Stimulated activated CD8-positive, alpha-beta memory T cell treated with anti-CD3 and anti-CD28 coated beads, Interleukin-4, amount 100 ng/mL, for 1 hour (primary cell): ENCODE measurements at places on chromosomes 7 and 10.

DNA sequence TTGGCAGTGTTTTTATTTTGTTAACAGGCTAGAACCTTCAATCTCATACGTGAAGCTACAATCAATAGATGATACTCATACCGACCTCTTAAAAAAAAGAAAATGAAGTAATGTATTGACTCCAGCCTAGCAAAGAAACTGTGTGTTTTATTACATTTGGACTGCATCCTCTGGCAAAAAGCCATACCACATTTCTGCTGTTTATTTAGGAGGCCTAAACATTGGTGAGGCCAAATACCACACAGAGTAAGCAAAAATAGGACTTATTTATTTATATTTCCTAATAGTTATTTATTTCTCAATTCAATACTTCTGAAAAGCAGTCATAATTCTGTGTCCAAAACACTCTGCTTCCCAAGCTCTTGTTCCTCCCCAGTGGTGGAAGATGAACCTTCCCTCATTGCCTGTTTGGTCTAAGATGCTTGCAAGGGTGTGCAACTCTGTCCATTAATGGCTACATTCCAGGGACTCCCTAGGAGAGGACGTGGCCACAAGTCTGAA is 398.8 kb upstream of the KLF6 start:
- no peak for DNase-seq

DNA sequence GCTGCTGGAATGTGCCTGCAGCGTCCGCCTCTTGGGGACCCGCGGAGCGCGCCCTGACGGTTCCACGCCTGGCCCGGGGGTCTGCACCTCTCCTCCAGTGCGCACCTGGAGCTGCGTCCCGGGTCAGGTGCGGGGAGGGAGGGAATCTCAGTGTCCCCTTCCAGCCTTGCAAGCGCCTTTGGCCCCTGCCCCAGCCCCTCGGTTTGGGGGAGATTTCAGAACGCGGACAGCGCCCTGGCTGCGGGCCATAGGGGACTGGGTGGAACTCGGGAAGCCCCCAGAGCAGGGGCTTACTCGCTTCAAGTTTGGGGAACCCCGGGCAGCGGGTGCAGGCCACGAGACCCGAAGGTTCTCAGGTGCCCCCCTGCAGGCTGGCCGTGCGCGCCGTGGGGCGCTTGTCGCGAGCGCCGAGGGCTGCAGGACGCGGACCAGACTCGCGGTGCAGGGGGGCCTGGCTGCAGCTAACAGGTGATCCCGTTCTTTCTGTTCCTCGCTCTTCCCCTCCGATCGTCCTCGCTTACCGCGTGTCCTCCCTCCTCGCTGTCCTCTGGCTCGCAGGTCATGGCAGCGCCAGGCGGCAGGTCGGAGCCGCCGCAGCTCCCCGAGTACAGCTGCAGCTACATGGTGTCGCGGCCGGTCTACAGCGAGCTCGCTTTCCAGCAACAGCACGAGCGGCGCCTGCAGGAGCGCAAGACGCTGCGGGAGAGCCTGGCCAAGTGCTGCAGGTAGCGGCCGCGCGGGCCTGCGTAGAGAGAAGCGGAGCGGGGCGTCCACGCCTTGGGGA is 645 bp downstream of the SLC26A4 start:
- no peak for DNase-seq

GRCh38 chr7:159197066-159197975 is 52.7 kb upstream of the VIPR2 start:
- no peak for DNase-seq

DNA sequence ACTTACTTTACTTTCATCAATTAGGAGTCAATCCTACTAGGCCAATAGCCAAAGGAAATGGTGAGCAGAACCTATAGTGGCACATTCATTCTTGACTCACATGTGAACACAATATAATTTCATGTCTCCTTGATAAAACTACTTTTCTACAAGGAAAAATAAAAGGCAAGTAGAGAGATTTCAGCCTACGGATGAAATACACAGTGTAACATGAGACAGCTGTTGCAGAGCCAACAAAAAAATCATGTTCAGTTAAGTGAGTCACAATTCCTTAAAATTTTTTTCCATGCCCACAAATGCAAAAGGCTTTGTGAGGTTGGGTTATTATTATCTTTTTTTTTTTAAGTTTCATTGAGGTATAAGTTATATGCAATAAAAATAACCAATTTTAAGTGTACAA is 54.8 kb downstream of the GPR141 start:
- DNase-seq = no peak

DNA sequence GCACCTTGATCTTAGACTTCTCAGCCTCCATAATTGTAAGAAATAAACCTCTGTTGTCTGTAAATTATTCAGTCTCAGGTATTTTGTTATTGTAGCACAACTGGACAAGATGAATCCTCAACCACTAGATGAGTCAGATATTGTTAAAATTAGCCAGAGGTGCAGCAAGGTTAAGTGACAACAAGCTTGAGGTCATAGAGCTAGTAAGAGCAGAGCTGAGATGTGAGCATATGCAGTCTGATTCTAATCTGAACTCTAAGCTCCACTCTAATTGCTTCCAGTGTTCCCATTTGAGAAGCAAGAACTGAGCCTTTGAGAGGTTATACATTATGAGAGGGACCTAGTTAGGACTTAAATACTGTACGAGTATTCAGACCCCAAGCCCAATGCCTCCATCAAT is 93.1 kb downstream of the FZD1 start:
- no peak for DNase-seq

DNA sequence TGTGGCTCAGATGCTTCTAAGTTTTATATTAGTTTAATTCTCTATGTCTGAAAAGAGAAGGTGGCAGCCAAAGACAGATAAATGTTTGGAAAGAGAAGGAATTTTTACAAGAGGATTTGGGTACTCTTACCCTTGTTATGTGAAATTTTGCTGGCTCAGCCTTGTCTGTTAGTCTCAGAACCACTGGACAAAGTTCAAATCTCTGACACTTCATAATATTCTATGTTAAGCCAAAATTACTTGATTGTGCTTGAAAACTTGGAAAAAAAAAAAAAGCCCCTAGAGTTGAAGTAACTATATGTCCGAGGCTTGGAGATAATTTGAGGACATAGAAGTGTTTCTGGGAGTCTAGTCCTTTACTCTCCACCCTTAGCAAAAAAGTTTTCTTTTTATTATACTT is 1079.3 kb upstream of the LRRTM3 start:
- no peak for DNase-seq

DNA sequence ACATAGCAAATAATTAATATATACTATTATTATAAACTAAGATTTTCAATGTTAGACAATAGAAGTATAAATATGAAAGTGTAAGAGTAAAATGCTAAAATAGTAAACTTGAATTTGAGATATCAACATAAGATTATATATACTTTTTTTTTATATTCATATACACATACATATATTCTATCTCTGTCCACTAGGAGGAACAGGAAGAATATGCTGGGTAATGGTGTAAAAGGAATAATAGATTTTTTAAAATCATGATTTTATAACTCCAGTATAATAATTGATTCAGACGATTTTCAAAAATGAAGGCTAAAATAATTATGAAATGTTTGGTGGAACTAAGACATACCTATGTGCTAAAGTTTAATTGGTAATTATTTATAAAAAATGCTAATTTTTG is 37.7 kb downstream of the AGMO start:
- no peak for DNase-seq

DNA sequence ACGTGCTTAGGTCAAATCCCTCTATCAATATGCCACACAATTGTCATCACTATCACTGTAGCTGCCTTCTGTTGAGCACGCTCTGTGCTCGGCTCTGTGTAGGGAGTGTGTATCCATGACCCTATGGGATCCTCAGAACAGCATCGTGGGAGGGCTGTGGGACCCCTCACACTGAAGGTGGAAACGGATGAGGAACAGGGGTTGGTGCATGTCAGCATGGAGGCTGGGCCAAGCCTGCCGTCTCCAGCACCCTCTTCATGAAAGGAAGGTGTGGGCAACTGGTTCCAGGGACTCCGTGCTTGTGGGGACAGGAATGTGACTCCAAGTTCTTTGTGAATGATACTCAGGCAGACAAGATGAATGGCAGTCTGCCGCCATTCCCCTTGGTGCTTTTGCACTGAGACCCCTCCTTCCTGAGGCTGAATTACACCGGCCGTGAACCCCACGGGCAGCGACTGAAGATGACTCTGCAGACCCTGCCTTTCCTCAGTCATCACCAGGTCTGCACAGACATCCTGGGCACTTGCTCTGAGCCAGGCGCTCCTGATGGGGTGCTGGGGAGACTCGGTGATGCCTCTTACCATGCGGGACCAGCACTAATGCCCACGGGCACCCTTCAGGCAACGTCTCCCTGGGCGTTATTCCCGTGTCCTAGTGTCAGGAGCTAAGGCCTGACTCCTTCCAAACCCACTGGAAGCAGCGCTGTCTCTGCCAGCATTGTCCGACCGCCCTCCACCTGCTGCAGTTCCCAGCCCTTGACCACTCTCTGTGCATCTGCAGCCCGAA is 495.2 kb downstream of the TCERG1L start:
- no peak for DNase-seq

GRCh38 chr7:18208921-18209320 is 181.3 kb upstream of the PRPS1L1 start:
- no peak for DNase-seq

DNA sequence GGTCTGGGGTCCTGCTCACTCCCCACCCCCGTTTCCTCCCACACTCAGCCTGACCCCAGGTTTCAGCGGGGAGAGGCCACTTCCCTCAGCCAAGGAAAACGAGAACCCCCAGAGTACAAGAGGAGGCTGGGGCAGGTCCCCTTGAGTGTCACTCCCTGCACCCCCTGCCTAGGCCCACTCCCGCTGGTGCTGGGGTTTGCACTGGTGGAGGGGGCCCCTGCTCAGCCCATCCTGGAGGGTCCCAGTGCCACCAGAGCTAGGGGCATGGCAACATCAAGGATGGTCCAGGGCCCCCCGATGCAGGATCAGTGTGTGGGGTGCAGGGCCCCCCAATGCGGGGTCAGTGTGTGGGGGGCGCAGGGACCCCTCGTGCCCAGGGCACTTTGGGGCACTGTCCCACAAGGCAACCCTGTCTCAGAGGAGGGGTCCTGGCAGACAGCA is 70.5 kb upstream of the KCTD7 start:
- DNase-seq = no peak

DNA sequence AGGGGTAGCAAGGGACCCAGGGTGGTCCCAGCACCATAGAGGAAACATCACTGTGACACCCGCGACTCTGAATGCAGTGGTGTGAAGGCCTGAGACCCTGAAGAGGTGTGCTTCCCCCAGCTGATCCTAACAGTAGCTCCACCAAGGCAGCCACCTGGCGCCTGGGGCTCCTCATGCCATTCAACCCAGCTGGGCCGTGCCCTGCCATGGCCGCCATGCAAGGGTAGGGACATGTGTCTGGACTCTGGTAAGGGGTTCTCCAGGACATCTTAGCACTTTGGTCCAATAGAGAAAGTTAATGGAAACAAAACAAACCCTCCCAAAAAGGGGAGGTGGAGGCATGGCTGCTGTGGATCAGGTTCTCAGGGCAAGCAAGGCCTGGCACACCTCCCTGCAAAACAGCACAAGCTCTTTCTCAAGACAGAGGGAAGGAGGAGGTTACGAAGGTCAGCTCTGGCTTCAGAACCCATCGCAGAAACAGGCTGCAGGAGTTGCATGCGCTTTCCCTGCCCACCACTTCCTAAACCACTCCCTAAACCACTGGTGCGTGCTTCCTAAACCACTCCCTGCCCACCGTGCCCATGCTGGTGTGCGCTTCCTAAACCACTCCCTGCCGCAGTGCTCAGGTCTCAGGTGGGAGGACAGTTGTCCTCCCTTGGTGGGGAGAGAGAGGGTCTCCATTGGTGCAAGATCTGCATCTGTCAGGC is 108.7 kb downstream of the LARP4B start:
- DNase-seq = no peak

DNA sequence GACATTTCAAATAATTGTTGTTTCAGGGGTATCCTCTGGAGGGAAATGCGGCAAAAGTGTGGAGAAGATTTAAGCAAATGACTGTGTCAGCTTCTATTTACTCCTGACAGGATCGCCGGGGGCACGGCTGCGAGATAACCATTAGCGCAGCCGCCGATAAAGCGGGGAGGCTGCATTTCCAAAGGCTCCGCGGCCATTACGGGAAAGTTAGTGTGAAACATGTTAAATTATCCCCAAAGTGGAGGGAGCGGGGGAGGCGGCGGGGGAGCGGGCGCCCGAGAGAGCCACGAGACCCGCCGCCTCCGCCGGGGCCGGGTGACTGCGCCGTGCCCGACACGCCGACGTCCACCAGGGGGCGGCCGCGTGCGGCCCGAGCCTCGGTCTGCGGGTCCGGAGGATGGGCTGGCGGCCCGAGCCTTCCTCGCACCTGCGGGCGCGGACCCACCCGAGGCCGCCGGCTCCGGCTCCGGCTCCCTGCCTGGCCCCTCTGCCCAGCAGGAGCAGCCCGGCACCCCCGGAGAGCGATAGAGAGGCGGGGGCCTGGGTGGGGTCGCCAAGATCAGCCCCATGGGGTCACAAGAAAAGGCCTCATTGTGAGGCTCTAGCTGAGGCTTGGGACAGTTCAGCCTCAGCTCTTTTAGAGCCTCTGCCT is 74.4 kb upstream of the PAX2 start:
- DNase-seq = peak; percentile 35

DNA sequence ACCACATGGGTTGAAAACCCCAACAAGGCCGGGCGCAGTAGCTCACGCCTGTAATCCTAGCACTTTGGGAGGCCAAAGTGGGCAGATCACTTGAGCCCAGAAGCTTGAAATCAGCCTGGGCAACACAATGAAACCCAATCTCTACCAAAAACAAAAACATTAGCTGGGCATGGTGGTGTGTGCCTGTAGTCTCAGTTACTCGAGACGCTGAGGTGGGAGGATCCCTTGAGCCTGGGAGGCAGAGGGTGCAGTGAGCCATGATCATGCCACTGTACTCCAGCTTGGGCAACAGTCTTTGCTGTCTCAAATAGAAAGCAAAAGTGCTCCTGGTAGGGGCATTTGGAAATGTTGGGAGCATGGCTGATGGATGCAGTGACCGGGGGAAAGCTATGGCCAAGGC is 209.6 kb upstream of the PLXNA4 start:
- DNase-seq = no peak

GRCh38 chr7:43537765-43538403 is 45.0 kb upstream of the STK17A start:
- DNase-seq = no peak

- no peak for DNase-seq
Observed at GRCh38 chr7:76316984-76317781, 14.7 kb downstream of the HSPB1 start.

DNA sequence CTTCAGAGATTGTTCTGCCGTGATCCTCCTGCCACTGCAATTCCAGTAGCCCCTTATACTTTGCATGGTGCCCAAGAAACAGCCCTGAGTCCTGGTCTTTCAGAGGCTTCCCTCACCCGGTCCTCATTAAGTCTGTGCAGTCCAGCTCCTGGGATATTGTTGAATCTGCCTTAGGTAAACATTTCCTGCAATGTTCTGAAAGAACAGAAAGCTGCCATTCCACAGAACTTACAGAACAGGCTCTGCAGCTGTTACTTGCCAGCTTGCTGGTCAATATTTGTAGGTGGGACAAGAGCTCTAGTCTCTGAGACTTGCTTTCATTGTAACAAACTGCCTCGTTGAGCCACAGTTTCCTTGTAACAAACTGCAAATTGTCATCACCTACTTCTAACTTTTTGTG is 115.0 kb upstream of the KIF5B start:
- DNase-seq = no peak

GRCh38 chr10:126972635-126973414 is 67.6 kb downstream of the DOCK1 start:
- no peak for DNase-seq

GRCh38 chr10:48257407-48257961 is 17.0 kb downstream of the FRMPD2 start:
- no peak for DNase-seq

GRCh38 chr10:21757185-21757901 is 223.3 kb downstream of the MLLT10 start:
- no peak for DNase-seq

- peak; percentile 44 for DNase-seq
Observed at GRCh38 chr10:67779465-67780203, 58.4 kb downstream of the DNAJC12 start.
